Dermis blood vessel endothelial cell (primary cell): ENCODE measurements at places on chromosomes 5 and 9. TPM values are rescaled to one million over a fixed set of nuclear protein-coding genes. Genes with fewer than 3 reads are reported as not detected.

GRCh38 chr5:37807015-37807414 is 32.8 kb downstream of the GDNF start:
- no peak for DNase-seq

DNA sequence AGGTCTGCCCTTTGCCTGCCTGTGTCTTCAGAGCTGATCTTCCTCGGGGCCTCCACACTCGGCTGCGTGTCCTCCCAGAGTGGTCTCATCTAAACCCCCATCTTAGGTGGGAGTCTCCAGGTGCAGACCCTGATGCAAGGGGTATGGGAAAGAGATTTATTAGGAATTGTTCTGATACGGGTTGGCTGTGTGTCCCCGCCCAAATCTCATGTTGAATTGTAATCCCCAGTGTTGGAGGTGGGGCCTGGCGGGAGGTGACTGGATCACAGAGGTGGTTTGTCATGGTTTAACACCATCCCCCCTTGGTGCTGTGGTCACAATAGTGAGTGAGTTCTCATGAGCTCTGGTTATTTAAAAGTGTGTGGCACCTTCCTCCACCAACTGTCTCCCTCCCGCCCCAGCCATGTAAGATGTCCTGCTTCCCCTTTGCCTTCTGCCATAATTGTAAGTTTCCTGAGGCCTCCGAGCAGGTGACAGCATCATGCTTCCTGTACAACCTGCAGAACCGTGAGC is 208.4 kb downstream of the AOPEP start:
- DNase-seq, result no peak

Gene EXOC3
- total RNA-seq, result 44.3 and 52.1 TPM in 2 replicates

- DNase-seq, result no peak
Measured at GRCh38 chr9:109857336-109857735, 77.3 kb downstream of the PALM2AKAP2 start.

GRCh38 chr5:111271885-111272284 is 47.7 kb downstream of the CAMK4 start:
- no peak for DNase-seq

DNA sequence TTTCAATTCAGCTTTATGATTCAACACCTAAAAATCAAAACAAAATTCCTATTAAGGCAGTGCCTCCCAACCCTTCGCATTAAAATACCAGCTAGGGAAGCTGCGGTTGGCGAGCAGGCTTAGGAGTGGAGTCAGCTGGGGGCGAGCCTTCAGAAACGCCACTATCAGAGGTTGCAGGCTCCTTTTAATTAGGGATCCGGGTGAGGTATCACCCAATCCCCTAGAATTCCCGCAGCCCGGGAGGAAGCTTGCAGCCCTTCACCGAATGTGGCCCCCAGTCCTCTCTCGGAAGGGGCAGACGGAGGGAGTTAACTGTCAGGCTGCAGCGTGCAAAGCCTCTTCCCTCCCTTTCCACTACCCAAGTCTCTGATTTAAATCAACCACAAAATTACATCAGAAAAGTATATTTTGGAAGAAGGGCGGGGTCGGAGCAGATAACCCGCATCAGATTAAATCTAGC is 1.7 kb downstream of the STC2 start:
- peak; percentile 50 for DNase-seq

DNA sequence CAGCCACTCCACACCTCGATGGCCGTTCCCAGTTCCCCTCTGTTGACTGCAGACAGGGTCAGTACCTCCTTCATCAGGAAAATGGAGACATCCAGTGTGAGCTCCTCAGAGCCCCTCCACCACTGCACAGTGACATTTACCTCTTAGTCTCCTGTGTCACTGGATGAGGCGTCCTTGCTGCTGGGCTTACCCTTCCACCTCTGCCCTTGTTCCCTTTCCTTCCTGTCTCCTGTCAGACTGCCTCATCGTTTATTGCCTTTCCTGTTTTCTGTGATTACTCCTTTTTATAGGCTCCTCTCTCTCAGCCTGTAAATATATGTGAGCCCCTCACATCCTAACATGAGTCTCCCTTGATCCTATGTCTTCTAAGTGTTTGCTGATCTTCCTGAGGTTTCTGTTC is 23.2 kb upstream of the SPTAN1 start:
- DNase-seq, result peak; percentile 32

Gene ZNF483
- total RNA-seq, result 1.8 and 3.2 TPM in 2 replicates

Gene PRSS3
- total RNA-seq, result 0.51 and 1.4 TPM in 2 replicates

Gene SLC6A7
- not detected in 2 replicates for total RNA-seq

Gene PTGR1
- 23.3 and 27.6 TPM in 2 replicates for total RNA-seq

GRCh38 chr5:57863661-57864060 is 381.1 kb upstream of the ACTBL2 start:
- no peak for DNase-seq

DNA sequence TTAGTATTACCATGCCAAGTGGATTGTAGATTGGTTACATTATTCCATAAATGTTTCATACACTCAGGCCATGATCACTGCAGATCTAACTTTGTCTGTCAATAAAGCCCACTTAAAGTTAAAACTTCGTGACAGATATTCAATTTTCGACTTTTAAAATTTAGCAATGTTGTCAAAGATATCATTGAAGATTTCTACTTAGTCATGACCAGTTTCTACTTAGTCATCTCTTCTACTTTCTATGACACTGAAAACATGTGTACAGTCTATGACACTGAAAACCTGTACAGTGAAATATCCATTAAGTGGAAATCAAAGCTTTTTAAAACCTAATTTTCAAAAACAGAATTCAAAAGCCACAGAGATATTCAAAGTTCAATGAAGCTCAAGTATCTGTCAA is 258.2 kb downstream of the MCTP1 start:
- DNase-seq, result no peak

DNA sequence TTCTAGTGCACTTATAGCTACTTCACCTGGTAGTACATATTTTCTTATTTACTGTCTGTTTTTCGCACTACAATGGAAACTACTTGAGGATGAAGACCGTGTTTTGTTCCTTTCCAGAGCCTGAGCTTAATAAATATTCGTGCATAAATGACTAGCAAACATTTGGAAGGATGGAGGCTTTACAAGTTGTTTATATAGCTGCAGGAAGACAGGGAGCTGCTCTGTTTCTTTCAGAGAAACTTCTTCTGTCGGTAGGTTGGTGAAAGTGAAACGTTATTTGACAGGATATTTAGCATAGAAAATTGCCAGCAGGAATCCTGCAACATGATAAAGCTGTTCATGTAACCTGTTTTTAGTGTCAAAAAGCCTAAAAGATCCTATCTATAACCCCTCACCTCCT is 210.6 kb downstream of the PCSK5 start:
- DNase-seq, result no peak

GRCh38 chr5:10438301-10438700 is 3.4 kb upstream of the ROPN1L start:
- DNase-seq, result no peak

DNA sequence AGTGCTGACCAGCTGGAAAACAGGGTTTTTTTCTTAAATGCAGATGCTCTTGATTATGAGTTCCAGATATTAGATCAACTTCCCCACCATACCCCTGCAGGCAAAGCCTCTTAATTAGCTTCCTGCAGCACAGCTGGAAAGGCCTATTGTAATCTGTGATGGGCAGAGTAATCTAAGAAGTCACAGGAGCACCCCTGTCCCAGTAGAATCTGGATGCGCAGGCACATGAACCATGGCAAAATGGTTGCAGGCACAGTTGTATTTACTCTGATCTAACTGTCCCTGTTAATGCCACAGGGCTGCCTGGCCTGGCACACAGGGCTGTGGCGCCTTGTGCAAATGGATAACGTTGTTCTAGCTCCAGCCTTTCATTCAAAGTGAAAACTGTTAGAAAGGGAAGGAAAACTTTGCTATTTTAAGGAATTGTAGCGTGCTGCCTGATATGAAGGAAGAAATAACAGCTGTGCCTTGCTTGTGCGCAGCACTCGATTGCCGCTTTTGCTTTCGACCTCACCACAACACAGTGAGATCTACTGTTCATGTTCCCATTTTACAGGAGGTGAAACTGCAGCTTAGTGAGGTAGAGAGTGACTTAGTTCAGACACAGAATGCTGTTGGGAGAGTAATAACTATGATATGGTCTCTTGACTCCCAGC is 2.3 kb downstream of the TGFBI start:
- DNase-seq, result no peak

DNA sequence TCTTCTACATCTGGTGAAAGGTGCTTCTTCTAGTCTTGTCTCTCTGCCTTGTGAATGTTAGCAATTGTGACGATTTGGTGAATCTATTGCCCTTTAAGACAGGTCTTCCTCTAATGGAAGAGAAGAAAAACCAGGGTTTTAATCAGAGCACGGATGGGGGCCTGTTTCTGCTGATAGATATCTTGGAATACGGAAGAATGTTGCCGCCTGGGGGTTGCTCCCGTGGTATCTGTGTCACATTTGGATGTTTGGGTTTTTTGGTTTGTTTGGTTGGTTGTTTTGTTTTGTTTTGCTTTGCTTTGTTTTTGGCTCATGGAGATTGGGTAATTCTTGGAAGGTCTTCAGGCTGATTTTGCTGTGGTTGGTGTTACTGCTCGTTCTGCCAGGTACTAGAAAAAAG is 9.7 kb upstream of the SLC1A3 start:
- no peak for DNase-seq

Gene ENHO
- total RNA-seq, result 0.42 TPM in 1 of 2 replicates, not detected in the other

DNA sequence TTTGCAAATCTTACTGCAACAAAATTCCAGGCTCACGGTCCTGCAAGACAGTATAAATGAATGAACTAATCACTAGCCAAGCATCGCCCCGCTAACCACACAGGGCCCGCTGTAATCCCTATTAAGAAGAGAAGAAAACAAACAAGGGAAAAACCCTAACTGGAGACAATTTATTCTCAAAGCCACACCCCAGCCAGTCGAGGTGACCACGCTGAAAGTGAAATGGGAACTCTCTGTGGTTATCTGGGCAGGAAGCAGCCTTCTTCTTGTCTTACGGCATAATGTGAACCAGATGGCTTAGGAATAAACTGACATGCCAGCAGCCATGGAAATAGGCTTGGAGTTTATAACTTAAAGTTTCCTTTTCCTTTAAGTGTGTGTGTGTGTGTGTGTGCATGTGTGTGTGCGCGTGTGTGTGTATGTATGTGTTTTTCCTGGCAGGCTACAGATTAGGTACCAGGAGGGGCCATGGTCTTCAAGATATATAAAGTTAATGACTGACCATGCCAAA is 120.2 kb downstream of the SEMA6A start:
- no peak for DNase-seq

DNA sequence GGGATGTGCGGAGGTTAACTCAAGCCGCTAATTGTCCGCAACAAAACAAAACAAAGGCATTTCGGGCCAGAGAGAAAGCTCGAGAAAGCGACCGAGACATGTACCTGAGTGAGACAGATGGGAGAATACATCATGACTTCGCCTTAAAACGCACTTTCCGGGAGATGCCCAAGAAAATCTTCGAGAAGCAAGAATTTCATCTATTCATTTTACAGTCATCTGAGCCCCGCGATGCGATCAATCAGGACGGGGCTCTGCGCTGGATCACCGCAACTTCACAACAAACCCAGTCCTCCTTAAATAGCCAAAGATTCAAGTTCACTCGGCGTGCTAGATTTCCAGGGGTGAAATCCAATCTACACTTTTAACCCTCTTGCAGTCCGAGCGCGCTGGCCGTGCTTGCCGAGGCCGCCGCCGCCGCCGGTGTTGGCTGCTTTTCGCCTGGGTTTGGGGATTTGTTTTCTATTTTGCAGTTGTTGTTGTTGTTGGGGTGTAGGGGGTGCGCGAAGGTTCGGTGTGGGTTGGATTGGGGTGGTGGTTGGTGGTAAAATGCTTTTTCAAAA is 482 bp downstream of the NFIB start:
- peak; percentile 51 for DNase-seq

DNA sequence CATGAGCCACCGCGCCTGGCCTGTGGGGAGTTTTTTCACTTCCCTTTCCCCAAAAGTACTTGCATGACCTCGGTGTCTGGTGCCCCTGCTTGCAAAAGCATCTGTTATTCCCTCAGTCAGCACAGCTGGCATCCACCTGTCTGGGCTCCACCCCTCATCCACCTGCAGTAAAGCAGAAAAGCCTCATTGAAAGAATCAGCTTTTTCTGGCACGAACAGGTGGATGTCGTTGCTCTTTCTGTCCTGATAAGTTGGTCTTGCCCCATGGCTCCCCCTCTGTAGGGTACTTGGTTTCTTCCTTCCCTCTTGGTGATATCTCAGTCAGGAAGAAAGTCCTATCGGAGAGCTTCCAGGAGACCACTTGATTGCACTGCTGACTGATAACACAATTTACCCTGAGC is 37.4 kb downstream of the WWC1 start:
- DNase-seq, result no peak

- peak; percentile 60 for DNase-seq
Measured at GRCh38 chr9:16385590-16385989, 484.9 kb downstream of the BNC2 start.

Gene TGFBI
- 3.9 and 9.5 TPM in 2 replicates for total RNA-seq
